ENCODE measurements at places on chromosomes 1 and 21.
A peak's percentile ranks its signal among the peaks of the same experiment; 100 is the strongest.

DNA sequence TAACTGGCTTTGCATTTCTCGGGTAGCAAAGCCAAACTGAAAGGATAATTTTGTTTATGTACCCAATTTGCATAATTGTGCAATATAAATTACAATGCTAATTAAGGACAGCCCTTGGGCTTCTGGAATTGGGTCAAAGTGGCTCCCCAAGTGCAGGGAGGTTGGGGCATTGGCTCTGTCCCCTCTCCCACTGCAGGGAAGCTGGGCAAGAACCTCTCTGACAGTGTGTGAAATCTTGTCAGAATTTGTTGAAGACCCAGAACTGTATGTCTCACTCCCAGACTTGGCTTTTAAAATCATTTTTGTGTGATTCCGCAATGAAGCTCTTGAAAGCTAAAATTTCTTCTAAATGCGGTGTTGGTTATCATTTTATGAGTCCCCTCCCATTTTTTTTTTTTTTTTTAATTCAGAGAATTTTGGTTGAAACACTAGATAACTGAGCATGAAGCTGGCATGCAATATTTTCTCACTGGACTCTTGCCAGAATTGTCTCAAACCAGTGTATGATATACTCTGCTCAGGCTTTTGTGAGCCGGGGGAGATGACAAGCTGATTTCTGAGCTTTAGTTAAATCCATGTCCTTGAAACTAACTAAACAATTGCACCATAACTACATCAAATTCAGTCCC lies 878.9 kb upstream of the CXADR start:
- no peak for DNase-seq

- no peak for DNase-seq
Observed at GRCh38 chr1:99544328-99544727, 101.6 kb upstream of the PALMD start.

DNA sequence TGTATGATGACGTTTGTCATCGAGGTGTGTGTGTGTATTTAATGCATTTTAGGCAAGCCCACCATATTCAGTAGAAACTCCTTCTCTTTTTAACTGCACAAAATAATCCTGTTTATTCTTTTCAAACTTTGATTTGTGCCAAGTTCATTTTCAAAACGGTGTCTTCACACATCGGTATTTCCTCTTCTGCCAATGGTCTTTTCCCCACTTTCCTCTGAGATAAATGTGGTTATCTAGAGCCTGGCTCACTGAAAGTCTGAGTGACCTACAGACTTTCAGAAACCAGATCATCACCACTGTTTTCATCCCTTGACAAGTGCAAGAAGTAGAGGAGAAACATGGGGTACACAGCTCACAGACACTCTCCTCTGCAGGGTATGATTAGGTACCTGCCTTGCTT lies 69.4 kb downstream of the GPATCH2 start:
- no peak for DNase-seq

- DNase-seq, result no peak
Observed at GRCh38 chr1:113036639-113037321, 36.2 kb upstream of the LRIG2 start.

GRCh38 chr1:182095946-182096345 lies 34.4 kb upstream of the ZNF648 start:
- DNase-seq, result no peak

DNA sequence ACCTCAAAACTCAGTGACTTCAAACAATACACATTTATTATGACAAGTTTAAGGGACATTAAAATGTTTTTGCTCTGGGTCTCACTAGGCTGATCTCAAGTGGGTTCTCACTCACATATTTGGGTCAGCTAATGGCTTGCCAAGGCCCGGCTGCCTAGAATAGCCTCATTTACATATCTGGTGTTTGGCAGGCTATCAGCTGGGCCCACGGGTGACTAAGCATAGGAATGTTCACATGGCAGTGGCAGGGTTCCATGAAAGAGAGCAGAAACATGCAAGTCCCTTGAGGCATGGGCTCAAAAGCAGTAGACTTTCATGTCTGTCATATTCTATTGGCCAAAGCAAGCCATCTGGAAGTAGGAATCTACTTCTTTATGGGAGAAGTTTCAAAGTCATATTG lies 492.6 kb downstream of the KCNT2 start:
- peak; percentile 9 for DNase-seq

DNA sequence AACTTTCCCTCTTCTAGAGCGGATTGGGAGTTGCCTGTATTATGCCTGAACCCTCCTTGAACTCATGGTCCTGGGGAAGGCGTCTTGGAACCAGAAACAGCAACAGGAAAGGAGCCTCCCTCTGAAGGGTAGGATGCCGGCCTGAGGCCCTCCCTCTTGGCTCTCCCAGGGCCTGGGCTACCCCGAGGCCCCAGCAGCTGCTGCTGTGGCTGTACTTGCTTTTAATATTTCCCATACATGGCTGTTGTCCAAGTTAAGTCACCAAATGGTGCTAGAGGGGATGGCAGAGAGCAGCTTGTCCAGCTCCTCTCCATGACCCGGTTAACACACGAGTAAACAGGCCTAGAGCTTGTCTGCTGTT lies 10.5 kb downstream of the CHRNB2 start:
- no peak for DNase-seq

GRCh38 chr1:24205345-24206082 lies 18.4 kb upstream of the IFNLR1 start:
- DNase-seq, result no peak

- DNase-seq, result no peak
Observed at GRCh38 chr1:221711063-221711577, 30.8 kb downstream of the DUSP10 start.

GRCh38 chr1:56551691-56552090 lies 27.7 kb downstream of the PLPP3 start:
- no peak for DNase-seq

DNA sequence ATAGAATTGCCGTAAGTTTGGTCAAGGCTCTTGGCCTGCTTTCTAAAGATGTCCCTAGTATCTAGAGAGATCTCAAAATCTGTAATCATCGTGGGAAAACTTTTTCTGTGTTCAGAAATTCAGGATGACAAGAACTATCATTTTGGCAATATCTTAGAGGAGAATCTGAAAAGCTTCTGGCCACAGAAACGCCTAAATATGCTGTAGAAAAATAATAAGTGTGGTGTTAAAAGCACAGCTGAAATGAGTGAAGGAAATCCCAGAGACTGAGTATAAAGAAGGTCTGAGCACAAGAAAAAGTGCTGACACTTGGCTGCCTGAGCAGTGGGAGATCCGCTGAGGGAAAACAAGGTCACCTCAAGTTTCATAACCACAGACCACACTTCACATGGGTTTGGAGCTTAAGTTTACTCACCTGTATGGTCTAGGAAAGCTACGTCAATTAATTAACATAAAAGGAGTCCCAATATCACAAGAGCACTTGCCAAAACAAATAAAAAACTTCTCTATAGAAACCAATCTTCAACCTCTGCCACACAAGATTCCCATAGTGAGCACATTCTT lies 235.2 kb upstream of the IRF2BP2 start:
- DNase-seq, result no peak

GRCh38 chr1:17742583-17742982 lies 12.6 kb upstream of the ACTL8 start:
- no peak for DNase-seq

GRCh38 chr1:107559881-107560280 lies 405.1 kb downstream of the VAV3 start:
- DNase-seq, result no peak

DNA sequence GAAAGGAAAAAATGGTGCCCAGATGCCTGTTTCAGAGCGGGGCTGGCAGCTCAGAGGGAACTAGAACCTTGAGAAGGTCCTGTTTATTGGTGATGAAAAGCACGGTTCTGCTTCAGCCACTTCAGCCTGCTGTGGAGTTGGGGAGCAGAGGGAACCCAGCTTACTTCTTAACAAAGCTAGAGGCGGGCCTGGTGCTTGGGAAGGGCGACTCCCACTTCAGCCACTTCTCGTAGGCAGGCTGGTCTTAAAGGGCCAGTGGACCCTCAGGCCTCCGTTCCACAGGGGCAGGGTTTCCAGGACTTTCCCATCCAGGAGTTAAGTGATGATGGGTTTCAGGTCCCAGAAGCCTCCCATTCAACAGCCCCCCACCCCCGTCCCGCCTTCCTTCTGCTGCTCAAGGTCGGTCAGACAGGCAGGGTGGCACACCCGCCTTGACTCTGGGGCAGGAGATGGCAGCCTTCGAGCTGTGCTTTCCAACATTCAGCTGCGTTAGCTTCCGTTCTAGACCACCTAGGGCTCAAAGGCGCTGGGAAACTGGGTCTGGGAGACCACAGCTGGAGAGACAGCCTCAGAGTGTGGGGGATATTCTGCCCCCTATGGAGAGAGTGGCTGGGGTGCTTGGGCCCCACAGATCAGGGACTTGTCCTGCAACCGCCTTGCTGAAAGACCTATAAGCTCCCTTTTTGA lies 3.4 kb downstream of the RUNX3 start:
- DNase-seq, result peak; percentile 38

DNA sequence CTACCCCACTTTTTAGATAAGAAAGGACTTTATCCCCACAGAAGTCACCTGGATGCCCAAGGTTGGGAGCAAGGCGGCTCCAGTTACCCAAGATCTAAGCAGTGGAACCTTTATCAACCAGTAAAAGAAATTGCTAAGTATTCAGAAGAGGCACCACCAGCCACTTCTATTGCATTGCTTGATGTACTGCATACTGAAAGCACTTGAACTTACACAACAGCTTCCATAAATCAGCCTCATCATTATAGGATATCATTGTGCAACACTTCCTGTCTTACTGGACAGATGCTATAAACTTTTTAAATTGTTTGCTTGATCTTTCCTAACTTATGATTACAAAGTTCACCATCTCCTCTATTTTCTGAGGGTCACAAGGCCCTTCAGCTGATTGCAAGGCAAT lies 642.7 kb upstream of the CXADR start:
- no peak for DNase-seq

GRCh38 chr1:240092301-240093119 lies 827 bp downstream of the FMN2 start:
- peak; percentile 61 for DNase-seq

- no peak for DNase-seq
Observed at GRCh38 chr1:1219341-1219740, 5.4 kb upstream of the TNFRSF4 start.

DNA sequence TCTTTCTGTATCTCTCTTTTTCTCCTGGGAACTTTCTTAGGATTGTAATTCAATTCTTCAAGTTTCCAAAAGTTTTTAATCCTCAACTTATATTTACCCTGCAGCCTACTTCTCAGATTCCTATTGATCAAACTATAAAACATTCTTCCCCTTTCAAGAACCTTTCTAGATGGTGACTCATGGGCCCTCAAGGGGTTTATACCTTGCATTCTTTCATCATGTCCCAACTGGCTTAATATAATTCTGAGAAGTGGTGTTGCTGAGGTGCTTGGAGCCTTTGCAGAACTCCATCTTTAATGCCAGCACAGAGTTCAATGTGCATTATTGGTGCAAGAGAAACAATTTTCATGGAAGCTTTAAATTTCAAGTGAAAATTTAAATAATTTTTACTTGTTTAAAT lies 273.4 kb downstream of the VAV3 start:
- no peak for DNase-seq

GRCh38 chr1:178953034-178953433 lies 72.7 kb upstream of the FAM20B start:
- no peak for DNase-seq

GRCh38 chr1:243977094-243977493 lies 74.0 kb upstream of the ZBTB18 start:
- DNase-seq, result no peak

- peak; percentile 45 for DNase-seq
Observed at GRCh38 chr21:33071770-33072306, 1.9 kb downstream of the OLIG1 start.

GRCh38 chr1:55792870-55793269 lies 577.7 kb upstream of the USP24 start:
- no peak for DNase-seq

- no peak for DNase-seq
Observed at GRCh38 chr1:206850401-206850800, 15.0 kb upstream of the IL20 start.

- DNase-seq, result peak; percentile 82
Observed at GRCh38 chr21:41167348-41168342, at the start of gene BACE2. TSS of gene BACE2 (plus strand) at chr21:41168160. CDS start at chr21:41168264, 104 bp downstream.

DNA sequence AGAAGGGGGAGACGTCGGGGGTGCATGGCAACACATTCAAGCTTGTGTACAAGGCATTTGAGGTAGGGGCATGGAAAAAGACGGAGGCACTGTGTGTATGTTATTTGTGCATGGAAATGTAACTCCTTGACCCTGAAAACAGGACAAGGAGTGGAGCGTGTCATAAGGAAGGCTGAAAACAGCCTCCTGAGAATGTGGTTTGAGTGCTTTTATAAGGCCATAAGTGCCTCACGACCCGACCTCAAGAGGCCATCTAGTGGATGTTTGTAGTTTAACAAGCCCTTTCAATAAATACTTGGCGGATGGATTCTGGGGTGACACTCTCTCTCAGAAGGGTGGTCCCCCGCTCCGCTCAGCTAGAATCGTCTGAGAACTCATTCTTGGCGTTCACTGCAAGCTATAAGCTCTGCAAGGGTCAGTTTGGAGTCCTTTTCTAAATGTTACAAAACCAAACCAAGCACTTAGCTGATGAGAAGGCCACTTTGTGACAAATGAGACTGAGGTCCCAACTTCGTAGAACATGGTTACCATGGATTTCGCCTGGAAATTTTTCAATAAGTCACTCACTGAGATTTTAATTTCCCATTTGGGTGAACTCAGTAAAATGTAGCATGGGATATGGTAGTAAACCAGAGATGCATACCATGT lies 38.8 kb upstream of the CLCA4 start:
- DNase-seq, result peak; percentile 12

DNA sequence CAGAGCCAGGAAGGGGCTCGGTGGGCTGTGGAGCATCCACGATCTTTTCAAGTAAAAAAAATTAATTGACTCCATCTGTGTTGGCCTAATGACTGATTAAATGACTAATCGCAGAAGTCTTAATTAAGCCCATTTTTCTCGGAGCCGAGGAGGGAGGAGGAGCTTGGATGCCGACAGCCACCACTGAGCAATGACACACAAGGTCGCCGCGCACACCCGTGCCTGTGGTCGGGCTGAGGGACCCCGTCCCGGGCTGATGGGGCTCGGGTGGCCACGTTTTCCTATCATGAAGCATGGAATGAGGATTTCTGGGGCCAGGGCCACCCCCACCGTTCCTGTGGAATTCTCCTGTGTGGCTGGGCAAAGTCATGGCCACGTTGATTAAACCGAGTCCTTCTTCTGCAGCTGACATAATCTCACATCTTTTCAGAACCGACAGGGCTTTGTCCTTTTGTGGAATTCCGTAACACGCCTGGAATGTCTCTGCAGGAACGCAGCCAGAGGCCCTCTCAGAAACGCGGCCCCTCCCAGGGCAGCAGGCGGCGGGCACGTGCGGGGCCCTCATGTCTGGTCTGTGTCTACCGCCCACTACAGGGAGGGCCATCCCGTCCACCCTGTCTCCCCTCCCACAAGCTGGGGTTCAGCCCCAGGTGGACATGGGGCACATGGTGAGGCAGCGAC lies 60.7 kb downstream of the MORN1 start:
- no peak for DNase-seq

- no peak for DNase-seq
Observed at GRCh38 chr21:36860736-36861594, 105.5 kb downstream of the HLCS start.

GRCh38 chr1:29793101-29793546 lies 556.8 kb downstream of the PTPRU start:
- DNase-seq, result peak; percentile 95

GRCh38 chr1:162276493-162276892 lies 100.2 kb downstream of the SPATA46 start:
- no peak for DNase-seq

GRCh38 chr1:229857585-229857984 lies 209.5 kb upstream of the GALNT2 start:
- no peak for DNase-seq

- peak; percentile 73 for DNase-seq
Observed at GRCh38 chr1:1573843-1574720, 581 bp downstream of the SSU72 start.

Measured in nephron progenitor cell (in vitro differentiated cells).